ENCODE measurements at places on chromosomes 2 and 18.
A peak's percentile ranks its signal among the peaks of the same experiment; 100 is the strongest.

DNA sequence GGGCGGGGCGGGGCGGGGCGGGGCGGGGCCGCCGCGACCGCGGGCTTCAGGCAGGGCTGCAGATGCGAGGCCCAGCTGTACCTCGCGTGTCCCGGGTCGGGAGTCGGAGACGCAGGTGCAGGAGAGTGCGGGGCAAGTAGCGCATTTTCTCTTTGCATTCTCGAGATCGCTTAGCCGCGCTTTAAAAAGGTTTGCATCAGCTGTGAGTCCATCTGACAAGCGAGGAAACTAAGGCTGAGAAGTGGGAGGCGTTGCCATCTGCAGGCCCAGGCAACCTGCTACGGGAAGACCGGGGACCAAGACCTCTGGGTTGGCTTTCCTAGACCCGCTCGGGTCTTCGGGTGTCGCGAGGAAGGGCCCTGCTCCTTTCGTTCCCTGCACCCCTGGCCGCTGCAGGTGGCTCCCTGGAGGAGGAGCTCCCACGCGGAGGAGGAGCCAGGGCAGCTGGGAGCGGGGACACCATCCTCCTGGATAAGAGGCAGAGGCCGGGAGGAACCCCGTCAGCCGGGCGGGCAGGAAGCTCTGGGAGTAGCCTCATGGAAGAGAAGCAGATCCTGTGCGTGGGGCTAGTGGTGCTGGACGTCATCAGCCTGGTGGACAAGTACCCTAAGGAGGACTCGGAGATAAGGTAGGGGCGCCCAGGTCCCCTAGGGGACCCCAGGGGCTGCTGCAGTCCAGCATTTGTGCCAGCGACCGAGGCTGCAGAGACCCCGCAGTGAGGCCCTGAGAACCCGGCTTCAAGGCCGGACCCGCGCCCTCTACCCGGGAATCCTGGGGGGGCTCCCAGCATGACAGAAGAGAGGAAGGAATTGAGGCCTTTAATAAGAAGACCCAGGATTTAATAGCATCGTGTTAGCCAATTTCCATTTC lies at the start of gene KHK:
TSS of gene KHK (plus strand) at position 49 of the 870 bp plus-strand sequence. CDS start at position 537, 488 bp downstream.
- DNase-seq: no peak

DNA sequence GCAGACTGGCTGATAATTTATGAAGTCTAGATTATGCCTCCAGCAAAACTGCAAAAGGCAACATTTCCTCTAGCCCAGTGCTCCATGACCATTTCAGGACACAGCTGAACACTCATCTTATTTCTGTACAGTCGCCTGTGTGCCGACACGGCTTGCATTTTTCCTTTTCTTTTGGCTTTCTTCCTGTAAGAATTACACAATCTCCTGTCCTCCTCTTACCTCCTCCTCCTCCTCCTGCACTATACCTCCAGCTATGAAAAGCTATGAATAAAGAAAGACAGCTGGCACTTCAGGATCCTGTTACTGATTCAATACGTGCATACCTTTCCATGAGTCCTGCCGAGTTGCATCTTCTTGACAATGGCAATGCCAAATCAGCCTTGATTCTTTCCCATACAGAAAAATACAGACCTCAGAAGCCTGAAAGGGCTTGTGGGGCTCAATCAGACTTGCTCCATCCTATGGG lies 32.2 kb upstream of the TRIB2 start:
- no peak for DNase-seq

GRCh38 chr18:10340821-10341220 lies 113.6 kb upstream of the APCDD1 start:
- DNase-seq: no peak

DNA sequence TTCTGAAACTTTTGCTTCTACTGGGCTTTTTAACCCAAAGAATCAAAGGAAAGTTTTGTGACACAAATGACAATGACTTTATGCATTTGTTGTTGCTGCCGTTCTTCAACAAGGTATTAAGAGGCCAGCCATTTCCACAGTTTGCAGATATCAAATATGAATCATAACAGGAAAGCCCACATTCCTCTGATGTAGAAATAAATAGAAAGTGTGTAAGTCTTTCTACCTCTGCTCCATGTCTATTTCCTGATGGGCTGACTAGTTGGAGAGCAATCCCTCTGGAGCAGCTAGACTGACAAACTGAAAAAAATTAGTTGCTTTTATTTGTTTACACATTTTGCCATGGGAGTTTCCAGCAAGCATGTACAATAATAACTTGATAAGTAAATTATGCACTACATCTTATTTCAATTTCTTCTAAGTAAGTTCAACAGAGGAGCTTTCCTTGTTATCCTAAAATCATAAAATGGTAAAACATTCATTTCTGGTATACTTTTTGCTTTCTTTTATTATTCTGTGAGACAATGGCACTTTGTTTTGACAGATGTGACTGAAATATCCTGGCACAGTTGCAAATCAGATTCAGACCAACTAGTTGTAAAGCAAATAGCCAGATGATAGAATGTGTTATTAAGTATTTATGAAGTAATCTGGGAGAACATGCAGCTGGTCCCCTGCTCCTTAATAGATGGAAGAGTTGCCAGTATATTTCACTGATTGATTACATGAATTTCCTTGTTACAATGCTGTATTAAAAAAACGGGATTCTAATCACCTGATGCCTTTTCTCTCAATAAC lies 266.7 kb downstream of the METTL4 start:
- no peak for DNase-seq

DNA sequence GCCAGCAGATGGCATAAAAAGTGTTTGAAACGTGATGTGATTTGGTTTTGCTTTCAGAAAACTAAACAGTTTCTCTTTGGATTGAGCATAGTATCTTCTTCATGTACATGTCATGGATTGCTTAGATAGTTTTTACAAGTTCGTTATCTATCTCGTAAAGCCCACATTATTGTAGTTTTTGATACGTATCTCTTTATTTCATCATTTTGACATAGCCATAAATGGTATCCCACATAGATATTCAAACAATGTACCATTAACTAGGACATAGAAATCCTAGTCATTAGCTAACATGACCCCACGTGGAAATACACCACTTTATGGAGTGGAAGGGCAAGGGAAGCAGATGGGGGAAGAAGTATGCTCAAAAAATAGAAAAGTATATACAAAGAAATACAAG lies 93.6 kb downstream of the MAP2 start:
- DNase-seq: no peak

DNA sequence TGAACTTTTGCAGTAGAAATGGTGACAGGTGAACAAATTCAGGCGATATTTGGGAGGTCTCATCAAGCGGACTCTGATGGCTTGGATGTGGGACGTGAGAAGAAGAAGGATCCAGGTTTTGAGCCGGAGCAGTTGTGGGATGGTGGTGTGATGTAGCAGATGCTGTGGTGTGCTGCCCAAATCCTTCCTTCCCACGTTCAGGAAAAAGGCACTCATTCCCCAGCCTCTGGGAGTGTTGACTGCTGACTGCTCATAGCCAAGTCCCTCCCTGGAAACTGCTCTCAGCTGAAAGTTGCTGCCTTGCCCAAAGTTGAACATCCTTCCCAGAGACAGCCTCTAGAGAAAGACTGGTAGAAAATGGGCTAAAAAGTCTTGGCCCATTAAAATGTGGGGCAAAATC lies 890.3 kb upstream of the ACVR2A start:
- DNase-seq: no peak

- DNase-seq: no peak
Observed at GRCh38 chr18:45104049-45104395, 423.3 kb downstream of the SETBP1 start.

- no peak for DNase-seq
Observed at GRCh38 chr2:74253971-74254310, 55.5 kb downstream of the MTHFD2 start.

GRCh38 chr2:127589358-127589757 lies 53.9 kb downstream of the MYO7B start:
- no peak for DNase-seq

- no peak for DNase-seq
Observed at GRCh38 chr2:230209422-230210051, 10.2 kb downstream of the SP110 start.

DNA sequence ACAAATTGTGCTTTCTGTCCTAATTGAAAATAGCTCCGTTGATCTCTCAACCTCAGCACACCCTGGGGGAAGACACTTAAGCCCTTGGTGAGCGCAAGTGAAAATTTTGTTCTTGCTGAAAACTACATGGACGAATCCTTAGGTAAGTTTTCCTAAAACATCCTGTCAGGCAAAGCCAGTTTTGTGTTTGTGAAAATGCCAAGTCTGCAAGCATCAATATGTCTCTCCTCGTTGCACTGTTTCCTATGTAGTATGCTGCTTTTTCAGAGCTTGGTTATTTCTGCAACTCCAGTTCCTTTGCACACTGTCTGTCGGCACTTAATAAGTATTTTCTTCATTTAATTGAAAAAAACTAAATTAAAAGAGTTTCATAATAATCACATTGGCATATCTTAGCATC lies 146.9 kb upstream of the POU3F3 start:
- DNase-seq: no peak

DNA sequence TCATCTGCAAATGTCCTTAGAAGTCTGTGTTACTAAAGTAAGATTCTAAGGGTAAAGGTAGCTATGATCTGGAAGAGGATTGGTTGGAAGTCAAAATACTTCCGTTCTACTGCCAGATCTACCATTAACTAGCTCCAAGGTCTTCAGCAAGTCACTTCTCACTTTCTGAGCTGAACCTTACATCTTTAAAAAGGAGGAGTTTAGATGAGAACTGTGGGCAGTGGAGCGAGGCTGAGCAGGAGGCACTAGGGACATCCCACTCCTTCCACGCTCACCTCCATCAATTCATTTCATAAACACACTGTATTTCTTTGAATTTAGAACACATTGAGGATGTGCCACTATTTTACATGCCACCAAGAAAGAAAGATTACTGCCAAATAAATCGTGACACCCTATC lies 143.0 kb downstream of the ABCA12 start:
- no peak for DNase-seq

DNA sequence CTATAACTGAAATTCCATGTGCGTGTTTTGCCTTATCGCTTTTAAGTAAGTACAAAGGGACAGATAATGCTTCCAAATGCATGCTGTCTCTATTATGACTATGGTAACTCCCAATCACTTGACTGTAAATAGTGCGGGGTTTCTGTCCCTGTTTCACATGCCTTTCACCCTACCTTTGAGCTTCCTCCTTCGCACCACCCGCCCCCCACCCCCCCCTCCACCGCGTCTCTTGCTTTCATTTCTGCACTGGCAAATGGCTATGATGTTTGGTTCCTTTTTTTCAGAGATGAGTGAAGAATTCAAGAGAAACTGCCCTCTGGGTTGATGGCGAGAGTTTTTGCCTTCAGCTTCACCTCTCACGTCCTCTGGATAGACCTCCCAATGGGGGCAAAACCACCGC lies 25.0 kb upstream of the SPP2 start:
- no peak for DNase-seq

- DNase-seq: no peak
Observed at GRCh38 chr2:179711375-179711774, 150.0 kb downstream of the ZNF385B start.

DNA sequence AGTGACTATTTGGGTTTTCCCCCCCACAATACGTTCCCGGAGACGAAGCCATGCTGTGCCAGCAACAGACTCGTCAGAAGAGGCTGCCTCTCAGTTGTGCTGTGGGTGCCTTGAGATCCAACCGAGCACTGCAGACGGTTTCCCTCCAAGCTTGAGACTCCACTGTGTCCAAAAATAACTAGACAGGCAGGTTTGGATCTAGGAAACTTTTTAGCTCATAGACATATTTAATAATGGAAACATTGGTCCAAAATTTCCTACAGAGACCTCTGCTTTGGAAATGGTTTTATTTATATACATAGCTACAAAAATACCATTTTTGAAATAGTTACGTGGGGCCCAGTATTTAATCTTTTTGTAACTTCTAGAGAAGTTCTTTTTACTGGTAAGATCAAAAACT lies 63.1 kb upstream of the SPATS2L start:
- no peak for DNase-seq

- DNase-seq: no peak
Observed at GRCh38 chr2:240686460-240686859, 3.8 kb upstream of the AQP12B start.

DNA sequence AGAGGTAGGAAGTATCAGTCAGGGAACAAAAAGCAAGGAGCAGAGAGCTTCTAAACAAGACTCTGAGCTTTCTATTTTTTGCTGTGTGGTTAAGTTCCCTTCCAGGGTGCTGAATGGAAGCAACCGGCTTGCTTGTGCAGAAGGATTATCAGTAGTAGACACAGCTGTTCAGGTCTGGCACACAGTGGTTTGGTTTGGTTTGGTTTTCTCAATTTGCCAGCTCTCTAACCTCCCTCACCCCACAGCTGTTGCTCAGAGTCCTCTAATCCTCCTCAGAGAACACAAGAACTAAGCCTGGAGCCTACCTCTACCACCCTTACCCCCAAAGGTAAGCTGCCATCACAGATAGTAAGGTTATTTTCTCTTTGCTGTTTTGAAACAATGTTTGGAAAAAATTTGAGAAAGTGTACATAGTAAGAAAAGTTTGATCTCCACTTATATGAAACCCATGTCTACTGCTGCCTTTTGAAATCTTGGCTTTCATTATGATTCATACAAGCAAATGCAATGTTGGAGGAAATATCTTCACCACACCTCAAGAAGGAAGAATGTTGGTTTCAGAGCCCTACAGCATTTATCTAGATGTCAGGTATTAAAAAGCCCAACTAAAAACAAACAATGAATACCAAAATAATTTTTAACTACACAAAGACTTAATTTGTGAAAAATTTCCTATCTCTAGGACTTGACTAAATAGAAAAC lies 255.3 kb downstream of the NR4A2 start:
- no peak for DNase-seq

DNA sequence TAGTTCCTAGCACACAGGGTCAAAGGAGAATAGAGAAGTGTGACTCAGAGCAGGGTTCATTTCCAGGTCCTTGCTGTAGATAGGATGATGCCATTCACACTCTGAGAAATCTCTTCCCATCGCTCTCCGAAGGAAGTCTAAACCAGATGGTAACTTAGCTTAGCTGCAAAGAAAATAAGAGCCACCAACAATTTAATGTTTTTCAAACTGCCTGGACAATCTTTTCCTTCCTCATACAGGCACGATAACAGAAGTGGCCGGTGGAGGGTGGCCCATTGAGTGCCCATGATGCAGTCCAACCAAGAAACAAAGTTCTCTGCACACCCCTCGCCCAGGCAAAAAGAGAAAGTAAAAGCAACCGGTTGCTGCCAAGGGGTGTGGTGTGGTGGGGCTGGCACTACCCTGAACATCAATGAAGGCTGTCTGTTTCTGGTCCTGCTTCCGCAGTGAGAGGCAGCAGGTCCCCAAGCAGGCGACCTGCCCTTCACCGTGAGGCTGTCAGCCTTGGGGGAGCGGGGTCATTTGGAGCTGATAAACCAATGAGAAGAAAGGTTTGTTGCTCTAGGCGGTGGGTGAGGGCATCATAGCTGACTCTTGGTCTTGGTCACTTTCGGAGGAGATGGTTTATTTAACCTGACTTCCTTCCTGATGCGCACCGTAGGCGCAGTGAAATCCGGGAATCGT lies 105.6 kb upstream of the CD302 start:
- DNase-seq: no peak

DNA sequence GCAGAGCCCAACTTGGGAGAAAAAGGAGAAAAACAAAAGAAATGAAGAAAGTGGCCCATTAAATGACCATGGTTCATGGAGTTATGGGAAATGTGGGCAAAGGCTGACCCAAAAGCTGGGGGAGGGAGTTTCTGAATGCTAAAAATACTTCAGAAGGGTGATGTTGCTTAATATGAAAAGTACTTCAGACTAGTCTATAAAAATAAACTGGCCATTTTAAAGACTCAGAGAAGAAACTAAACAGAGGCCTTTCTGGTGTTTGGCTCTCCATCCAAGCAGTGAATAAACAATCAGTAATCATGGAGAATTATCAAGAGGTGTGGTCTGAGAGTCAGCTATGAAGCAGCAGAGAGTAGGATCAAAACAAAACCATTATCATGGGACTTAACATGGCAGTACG lies 160.8 kb upstream of the MAPRE2 start:
- DNase-seq: no peak

- peak; percentile 15 for DNase-seq
Observed at GRCh38 chr18:55998071-55998522, 410.1 kb upstream of the TCF4 start.
